ENCODE measurements at places on chromosomes 2 and 18.

GRCh38 chr2:170823898-170824215, 7.2 kb downstream of the GAD1 start:
- no peak for DNase-seq

- no peak for DNase-seq
Measured at GRCh38 chr18:29661924-29662323, 1380.6 kb downstream of the DSC3 start.

DNA sequence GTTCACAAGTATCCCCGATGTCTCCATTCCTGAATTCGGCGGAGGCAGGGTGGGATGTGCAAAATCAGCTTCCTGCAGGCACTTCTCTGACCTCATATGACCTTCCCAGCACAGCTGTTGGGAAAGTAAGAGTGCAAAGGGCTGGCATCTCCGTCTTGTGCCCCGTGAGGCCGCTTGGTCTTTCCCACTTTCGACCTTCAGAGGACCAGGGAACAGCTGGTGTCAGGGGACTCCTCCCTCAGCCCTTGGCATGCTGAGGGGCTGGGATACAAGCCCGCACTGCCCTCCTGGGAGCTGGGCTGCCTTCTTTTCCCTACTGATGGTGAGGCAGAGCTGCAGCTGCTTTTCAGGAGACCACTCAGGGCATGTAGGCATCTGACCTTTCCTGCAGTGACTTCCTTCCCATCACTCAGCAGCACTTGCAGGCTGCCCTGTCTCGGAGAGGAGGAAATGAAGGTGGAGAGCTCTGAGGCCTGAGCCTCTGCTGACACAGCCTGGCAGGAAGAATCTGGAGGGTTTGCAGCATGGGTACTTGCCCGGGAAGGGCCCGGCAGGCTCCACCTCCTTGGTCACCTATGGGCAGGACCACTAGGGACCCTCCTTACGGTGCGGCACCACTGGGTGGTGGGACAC, 277.2 kb upstream of the HS6ST1 start:
- DNase-seq = peak; percentile 56

DNA sequence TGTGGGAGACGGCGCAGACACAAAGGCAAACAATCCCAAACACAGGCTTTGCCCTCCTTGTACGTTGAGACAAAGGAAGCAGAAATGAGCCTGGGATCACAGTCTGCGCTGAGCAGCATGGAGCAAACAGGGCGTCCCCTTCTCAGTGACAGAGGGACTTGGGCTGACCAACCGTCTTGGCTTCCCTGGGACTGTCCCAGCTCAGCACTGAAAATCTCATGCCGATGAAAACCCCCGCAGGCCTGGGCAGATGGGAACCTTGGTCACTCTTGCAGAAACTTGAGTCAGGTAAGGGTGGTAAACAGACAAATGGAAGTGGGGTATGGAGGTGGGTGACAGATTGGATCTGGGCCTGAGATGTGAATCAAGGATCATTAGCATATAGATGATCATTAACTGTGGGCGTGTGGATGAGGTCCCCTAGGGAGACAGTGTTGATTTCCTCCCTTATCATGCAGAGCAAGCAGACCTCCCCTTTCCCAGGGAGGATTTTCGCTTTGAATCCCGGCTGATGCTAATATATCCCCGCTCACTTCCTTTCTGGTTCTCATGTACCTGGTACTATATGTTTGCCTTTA, 19.1 kb upstream of the SH3BP4 start:
- no peak for DNase-seq

DNA sequence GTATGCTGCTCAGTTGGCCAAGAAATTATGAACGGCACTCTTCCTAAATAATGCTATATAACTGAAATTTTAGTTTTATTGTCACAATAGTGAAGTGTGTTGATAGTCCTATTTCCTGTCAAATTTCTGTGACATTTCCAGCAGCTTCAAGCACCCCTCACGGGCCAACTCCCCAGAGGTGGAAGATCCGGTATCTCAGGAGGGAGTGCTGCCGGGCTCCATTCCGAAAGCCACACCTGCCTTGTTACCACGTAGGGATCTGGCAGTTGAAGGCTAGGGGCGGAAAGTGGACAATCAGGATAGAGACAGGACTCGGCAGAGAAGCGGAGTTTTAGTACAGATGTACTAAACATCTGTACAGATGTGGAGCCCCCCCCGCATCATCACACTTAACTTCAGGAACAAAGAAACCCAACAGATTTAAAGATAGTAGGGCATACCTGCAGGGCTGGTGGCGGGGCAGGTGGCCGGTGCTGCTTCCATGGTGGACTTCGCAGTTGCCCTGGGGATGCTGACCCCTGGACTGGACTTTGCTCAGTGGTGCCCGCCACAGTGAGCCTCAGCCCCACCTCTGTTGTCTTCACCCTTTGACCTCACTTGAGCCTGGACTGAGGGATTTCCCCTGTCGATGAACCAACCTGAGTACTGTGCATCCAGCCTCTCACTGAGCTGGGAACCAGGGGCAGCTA, 22.3 kb downstream of the ASAP2 start:
- DNase-seq = no peak

- DNase-seq = no peak
Measured at GRCh38 chr2:32418778-32419177, 62.0 kb downstream of the BIRC6 start.

DNA sequence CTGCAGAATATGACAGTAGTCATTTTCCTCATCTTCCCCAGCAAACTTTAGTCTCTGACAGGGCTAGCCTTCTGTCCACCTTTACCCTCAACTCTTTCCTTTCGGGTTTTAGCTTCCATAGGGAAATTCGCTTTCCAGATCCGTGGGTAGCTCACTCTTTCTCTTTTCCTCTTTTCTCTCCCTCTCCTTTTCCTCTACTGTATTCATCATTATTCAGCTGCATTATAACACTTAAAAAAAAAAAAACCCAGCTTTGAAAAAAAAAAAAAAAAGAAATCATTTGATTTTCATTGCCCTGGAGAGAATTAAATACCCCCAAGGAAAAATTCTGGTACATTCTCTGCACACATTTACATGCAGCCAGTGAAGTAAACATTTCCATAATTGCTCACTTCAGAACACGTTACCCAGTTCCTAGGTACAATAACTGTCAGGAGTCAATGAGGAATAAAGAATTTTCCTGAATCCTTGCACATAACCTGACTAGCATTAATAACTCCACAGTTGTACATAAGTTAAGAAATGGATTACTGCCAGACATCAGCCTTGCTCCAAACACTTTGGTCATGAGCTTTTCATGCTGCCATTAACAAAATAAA, 63.5 kb downstream of the ZNF521 start:
- no peak for DNase-seq

DNA sequence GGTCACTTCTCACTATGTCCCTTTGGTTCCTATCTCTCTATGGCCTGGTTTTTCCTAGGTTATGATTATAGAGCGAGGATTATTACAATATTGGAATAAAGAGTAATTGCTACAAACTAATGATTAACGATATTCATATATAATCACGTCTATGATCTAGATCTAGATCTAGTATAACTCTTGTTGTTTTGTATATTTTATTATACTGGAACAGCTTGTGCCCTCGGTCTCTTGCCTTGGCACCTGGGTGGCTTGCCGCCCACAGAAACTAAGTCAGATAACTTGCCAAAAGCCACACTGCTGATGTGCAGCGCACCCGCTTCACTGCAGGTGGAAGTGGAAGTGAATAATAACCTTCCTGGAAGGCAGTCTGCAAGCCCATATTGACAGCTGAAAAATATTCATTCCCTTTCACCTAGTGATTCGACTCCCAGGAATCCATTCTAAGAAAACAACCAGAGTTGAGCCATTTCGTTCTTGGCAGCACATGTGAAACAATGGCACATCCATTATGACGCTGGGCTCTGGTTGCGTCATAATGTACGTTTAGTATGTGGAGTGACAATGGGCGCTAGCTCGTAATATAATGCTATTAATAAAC, 725 bp upstream of the ANKRD53 start:
- DNase-seq = peak; percentile 28

GRCh38 chr18:23871410-23871809, 143.1 kb upstream of the TTC39C start:
- no peak for DNase-seq

DNA sequence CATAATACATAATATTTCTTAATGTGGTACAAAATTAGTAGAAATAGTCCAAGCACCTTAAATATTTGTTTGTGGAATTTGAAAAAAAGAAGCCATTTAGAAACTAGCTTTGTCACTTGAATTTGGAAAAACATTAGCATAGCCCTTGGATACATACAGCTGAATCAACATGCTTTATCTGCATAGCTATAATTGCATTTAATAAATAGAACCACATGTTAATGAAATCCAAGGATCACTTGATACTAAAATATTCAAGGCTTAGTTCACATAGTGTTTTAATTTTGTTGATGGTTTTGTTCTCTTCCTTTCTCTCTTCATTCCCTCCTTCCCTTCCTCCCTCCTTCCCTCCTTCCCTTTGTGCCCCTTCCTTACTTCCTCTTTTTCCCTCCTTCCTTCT, 169.4 kb upstream of the NRXN1 start:
- no peak for DNase-seq

DNA sequence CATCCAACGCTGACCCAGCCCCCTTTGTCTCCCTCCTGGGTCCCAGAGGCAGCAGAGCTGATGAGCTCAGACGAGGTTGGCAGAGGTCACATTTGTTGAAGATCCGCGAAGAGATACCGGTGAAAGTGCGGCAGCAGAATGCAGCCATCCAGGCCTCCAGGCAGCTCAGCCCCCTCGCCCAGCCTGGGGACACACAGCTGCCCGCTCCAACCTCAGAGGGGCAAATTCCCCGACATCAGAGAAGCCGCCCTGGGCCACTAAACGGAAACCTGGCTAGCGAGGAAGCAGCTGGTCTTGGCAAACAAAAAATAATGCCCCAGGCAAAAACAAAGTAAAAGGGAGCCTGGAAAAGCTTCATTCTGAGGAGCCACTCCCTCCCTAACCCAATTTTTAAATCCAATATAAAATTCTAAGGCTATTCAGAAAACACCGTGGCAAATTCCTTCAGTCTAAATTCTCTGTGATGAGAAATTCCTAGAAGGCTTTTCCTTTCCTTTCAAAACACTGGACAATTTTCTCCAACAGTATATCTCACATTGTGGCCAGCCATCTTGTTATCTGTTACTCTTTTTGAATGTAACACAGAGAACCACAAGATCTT, 262.4 kb downstream of the SS18 start:
- DNase-seq = no peak

GRCh38 chr18:68148863-68149262, 566.0 kb downstream of the TMX3 start:
- no peak for DNase-seq

DNA sequence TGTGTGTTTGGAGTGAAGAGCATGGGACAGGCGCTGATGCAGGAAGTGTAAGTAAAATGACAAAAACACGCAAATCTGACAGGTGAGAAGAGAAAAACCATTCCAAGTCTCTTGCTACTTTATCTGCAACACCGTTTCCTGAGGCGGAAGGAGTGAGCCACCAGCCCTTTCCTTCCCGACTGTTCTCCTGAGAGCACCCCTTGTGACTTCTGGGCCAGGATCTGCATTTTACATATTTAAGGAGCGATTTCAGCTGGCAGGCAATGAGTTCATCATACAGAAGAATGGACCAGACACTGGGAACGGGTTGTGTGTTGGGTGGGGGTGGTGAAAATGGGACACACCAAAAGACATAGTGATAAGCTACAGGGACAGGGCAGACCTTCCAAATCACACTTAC, 277.3 kb downstream of the TGIF1 start:
- DNase-seq = no peak

GRCh38 chr2:172884336-172884735, 148.7 kb downstream of the RAPGEF4 start:
- DNase-seq = no peak

GRCh38 chr2:225069966-225070365, 27.7 kb upstream of the DOCK10 start:
- no peak for DNase-seq

GRCh38 chr2:224937887-224938286, 104.4 kb downstream of the DOCK10 start:
- DNase-seq = no peak

- DNase-seq = peak; percentile 50
Measured at GRCh38 chr2:128514555-128514955, 195.9 kb upstream of the HS6ST1 start.

DNA sequence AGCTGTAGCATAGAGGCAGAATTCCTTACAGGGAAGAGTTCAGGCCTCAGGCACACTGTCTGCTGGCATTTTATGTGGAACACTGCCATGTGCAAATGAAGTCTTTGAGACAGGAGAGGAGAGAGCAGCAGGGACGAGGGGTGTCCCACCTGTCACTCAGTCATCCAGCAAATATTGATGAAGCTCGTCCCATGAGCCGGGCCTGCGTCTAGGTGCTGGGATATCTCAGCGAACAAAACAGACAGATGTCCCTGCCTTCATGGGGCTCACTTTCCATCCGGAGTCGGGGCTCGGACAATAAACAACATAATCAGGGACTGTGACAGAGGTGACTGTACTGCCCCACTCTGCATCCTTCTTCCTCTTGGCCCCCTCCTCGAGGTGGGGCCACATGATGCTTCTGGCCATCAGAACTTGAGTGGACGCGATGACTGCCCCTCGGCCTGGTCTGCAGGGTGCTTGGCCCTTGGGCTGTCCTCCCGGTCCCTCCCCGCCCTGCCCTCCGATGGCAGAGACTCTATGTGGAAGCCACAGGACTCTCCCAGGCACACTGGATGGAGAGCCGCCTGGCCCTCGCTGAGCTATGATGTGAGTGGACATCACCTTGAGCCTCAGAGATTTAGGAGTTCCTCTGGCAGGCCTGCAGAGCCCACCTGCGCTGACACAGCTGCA, 78.8 kb downstream of the MBP start:
- DNase-seq = no peak

- no peak for DNase-seq
Measured at GRCh38 chr2:157052685-157053224, 204.8 kb upstream of the GALNT5 start.

- peak; percentile 65 for DNase-seq
Measured at GRCh38 chr2:236932831-236933361, 152.8 kb upstream of the COPS8 start.

DNA sequence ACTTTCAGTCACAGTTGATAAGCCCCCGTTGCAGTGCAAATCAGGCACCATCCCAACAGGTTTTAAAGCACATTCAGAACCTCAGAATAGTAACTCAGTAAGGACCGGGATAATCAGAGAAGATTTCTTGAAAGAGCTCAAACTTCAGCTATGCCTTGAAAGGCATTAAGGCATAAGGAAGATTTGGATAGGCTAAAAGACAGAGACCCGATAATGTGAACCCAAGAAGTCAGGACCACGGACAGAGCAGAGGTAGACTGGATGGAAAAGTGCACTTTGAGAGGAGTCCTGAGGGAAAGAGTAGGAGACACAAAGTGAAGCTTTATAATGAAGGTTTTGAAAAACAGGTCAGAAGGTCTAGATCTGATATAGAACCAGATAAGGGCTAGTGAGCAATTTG, 36.9 kb upstream of the KLF7 start:
- DNase-seq = no peak

Measured in left forelimb (tissue), 1 donor.